Body of pancreas (tissue), 4 donors: ENCODE measurements at places on chromosomes 13 and 19.

- H3K27ac ChIP-seq = no peak overlapping the region
- DNase-seq = no peak
- H3K4me3 ChIP-seq = no peak overlapping the region
- H3K36me3 ChIP-seq = no peaks in the 10 kb centered on the region
- H3K4me1 ChIP-seq = peaks cover 17% of the 10 kb centered on the region
- no peaks in the 10 kb centered on the region for H3K27me3 ChIP-seq
Measured at GRCh38 chr19:46469541-46470185, 1.7 kb downstream of the PNMA8A start.

DNA sequence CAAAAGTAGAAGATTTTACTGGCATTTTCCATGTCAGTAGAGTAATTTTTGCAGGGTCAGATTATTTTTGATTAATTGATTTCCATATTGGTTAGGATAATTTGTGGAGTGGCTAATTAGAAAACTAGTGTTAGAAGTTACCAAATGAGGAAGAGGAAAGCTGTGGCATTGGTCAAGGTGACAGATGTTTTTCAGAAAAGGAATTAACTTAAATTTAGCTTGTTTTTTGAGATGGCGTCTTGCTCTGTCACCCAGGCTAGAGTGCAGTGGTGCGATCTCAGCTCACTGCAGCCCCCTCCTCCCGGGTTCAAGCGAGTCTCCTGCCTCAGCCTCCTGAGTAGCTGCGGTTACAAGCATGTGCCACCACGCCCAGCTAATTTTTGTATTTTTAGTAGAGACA, 28.8 kb downstream of the LSM14A start:
- H3K27ac ChIP-seq = no peak overlapping the region
- H3K36me3 ChIP-seq = no peaks in the 10 kb centered on the region
- no peaks in the 10 kb centered on the region for H3K27me3 ChIP-seq
- H3K4me3 ChIP-seq = no peak overlapping the region

DNA sequence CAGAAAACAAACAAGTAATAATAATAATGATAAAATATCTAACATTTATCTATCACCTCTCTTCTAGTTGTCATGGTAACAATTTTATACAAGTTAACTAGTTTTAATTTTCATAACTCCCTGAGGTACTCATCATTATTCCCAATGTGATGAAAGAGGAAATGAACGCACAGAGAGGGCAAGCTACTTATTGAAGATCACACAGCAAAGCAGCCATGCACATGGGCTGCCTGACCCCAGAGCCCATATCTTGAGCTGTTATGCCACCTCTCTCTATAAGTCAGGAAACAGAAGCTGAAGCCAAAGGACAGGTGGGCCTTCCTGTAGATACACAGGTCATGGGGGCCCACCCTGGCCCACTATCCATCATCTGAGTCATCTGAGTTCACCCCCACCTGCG, 4.9 kb upstream of the KLK4 start:
- H3K4me1 ChIP-seq = no peaks in the 10 kb centered on the region
- DNase-seq = no peak
- H3K36me3 ChIP-seq = no peaks in the 10 kb centered on the region
- H3K27me3 ChIP-seq = no peaks in the 10 kb centered on the region
- H3K4me3 ChIP-seq = no peak overlapping the region
- no peak overlapping the region for H3K27ac ChIP-seq

DNA sequence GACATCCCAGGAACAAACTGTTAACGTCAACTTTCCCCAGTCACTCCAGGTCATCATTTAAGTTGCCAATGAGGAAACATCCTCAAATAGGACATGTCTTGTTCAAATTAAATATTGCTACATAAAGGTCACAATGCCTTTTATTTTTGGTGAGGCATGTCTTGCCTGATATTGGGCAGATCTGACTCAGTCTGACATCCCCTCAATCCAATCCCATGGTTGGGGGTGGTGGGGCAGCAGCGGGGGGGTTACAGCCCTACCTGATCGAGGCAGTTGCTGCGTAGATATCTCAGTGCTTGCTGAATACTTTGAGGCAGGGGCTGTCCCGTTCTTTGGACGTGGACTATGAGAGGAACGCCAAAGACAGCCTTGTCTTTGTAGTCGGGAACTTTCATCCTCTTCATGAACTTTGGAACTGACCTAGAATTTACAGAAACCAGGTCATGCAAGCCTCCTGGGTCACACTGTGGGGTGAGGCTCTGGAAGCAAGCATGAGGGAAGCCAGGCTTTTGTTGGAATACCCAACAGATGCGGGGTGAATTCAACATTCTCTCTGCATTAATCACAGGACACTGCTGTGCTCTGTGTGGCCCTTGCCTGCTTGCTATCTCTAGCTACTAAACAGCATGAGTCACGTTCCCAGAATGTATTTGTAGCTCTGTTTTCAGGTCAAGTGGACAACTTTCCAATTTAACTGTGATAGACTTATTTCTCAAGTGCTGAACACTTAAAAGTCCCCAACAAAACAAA, 109.8 kb downstream of the KL start:
- no peak overlapping the region for H3K4me3 ChIP-seq
- H3K27ac ChIP-seq = peak overlapping the region; percentile 2
- H3K36me3 ChIP-seq = peaks cover 7% of the 10 kb centered on the region
- peak; percentile 63 for DNase-seq

DNA sequence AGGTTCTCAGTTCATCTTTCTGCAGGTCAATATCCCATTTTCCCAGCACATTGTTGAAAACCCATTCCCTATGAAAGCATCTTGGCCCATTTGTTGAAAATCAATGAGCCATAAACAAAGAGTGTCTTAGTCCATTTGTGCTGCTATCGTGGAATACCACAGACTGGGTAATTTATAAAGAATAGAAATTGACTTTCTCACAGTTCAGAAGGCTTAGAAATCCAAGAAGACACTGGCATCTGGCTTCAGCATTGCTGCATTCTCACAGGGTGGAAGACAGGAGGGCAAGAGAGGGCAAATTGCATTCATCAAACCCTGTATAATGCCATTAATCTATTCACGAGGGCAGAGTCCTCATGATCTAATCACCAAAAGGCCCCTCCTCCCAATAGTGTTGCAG, 34.1 kb downstream of the ZNF823 start:
- no peak overlapping the region for H3K27ac ChIP-seq
- H3K4me1 ChIP-seq = no peaks in the 10 kb centered on the region
- no peaks in the 10 kb centered on the region for H3K36me3 ChIP-seq
- no peak overlapping the region for H3K4me3 ChIP-seq
- no peak for DNase-seq

DNA sequence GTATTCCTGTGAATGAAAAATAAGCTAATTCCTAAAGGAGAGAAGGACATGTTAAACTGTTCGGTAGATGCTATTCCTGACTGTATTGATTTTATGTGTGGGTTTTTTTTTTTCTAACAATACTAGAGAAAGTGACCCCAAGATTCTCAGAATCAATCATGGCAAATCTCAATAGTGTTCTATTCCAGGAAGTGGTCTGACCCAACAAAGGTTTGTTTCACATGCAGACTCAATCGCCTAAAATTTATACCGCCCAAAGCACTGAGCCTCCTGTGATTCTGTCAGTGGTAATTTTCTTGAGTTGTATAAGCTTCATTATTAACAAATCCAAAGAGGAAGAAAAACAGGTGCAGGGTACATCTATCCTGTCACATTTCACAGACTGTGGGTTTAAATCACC, 293.7 kb downstream of the SUCLA2 start:
- H3K4me3 ChIP-seq = no peak overlapping the region
- H3K36me3 ChIP-seq = no peaks in the 10 kb centered on the region
- no peak overlapping the region for H3K27ac ChIP-seq
- no peak for DNase-seq

GRCh38 chr13:94716016-94716415, 3.7 kb upstream of the SOX21 start:
- DNase-seq = no peak
- H3K4me1 ChIP-seq = peaks cover 23% of the 10 kb centered on the region
- no peaks in the 10 kb centered on the region for H3K27me3 ChIP-seq
- no peak overlapping the region for H3K4me3 ChIP-seq

DNA sequence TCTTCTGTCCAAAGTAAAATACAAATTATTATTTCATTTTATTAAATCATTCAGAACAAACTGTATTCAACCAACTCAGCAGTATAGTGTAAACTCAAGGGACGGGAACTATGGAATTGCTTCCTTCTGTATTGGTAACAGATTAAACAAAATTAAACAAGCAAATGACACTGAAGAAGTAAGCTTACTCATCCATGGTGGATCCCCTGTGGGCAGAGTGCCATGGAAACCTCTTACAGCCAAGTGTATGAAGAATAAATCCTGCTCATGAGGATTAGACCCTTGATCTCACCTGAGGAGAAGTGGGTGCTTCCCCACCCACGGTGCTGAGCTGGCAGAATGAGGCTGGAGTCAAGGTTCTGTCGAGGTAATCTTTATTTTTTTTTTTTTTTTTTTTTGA, 18.0 kb upstream of the RFXAP start:
- no peak for DNase-seq
- H3K4me1 ChIP-seq = no peaks in the 10 kb centered on the region
- H3K4me3 ChIP-seq = no peak overlapping the region
- no peaks in the 10 kb centered on the region for H3K36me3 ChIP-seq
- no peak overlapping the region for H3K27ac ChIP-seq
- no peaks in the 10 kb centered on the region for H3K27me3 ChIP-seq

GRCh38 chr19:55683449-55684261, 8.6 kb downstream of the EPN1 start:
- no peaks in the 10 kb centered on the region for H3K27me3 ChIP-seq
- peaks cover 85% of the 10 kb centered on the region for H3K4me1 ChIP-seq
- H3K4me3 ChIP-seq = no peak overlapping the region

DNA sequence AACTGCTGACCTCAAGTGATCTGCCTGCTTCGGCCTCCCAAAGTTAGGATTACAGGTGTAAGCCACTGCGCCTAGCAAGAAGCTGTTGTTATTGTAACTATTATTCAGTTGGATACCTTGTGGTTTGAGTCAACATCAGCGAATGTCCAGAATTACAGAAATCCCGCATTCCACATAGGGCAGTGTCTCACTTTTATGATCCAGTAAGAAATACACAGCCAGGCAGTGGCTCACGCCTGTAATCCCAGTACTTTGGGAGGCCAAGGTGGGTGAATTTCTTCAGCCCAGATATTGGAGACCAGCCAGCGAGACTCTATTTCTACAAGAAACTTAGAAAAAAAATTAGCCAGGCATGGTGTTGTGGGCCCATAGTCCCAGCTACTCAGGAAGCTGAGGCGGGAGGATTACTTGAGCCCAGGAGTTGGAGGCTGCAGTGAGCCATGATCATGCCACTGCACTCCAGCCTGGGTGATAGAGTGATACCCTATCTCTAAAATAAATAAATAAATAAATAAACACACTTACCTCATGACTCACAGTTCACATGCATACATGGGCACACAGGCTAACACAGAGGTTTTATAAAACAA, 43.8 kb downstream of the SPTBN4 start:
- H3K4me3 ChIP-seq = no peak overlapping the region
- H3K4me1 ChIP-seq = peaks cover 11% of the 10 kb centered on the region
- H3K27ac ChIP-seq = no peak overlapping the region

- no peak overlapping the region for H3K4me3 ChIP-seq
- H3K27ac ChIP-seq = no peak overlapping the region
- no peak for DNase-seq
- no peaks in the 10 kb centered on the region for H3K4me1 ChIP-seq
Measured at GRCh38 chr13:35818633-35819067, 312.5 kb downstream of the DCLK1 start.

GRCh38 chr13:85603735-85604134, 195.5 kb downstream of the SLITRK6 start:
- H3K4me3 ChIP-seq = no peak overlapping the region
- H3K4me1 ChIP-seq = no peaks in the 10 kb centered on the region
- no peaks in the 10 kb centered on the region for H3K36me3 ChIP-seq
- no peaks in the 10 kb centered on the region for H3K27me3 ChIP-seq
- H3K27ac ChIP-seq = no peak overlapping the region
- DNase-seq = no peak

GRCh38 chr19:18393836-18394235, 3.6 kb downstream of the LRRC25 start:
- H3K4me3 ChIP-seq = no peak overlapping the region
- H3K4me1 ChIP-seq = peaks cover 22% of the 10 kb centered on the region
- peaks cover 7% of the 10 kb centered on the region for H3K27me3 ChIP-seq
- H3K27ac ChIP-seq = peak overlapping the region; percentile 63
- no peaks in the 10 kb centered on the region for H3K36me3 ChIP-seq
- DNase-seq = no peak

- H3K4me3 ChIP-seq = no peak overlapping the region
- no peaks in the 10 kb centered on the region for H3K27me3 ChIP-seq
- DNase-seq = no peak
- H3K4me1 ChIP-seq = peaks cover 26% of the 10 kb centered on the region
- H3K27ac ChIP-seq = no peak overlapping the region
Measured at GRCh38 chr19:2970201-2970835, 7.0 kb upstream of the TLE6 start.

DNA sequence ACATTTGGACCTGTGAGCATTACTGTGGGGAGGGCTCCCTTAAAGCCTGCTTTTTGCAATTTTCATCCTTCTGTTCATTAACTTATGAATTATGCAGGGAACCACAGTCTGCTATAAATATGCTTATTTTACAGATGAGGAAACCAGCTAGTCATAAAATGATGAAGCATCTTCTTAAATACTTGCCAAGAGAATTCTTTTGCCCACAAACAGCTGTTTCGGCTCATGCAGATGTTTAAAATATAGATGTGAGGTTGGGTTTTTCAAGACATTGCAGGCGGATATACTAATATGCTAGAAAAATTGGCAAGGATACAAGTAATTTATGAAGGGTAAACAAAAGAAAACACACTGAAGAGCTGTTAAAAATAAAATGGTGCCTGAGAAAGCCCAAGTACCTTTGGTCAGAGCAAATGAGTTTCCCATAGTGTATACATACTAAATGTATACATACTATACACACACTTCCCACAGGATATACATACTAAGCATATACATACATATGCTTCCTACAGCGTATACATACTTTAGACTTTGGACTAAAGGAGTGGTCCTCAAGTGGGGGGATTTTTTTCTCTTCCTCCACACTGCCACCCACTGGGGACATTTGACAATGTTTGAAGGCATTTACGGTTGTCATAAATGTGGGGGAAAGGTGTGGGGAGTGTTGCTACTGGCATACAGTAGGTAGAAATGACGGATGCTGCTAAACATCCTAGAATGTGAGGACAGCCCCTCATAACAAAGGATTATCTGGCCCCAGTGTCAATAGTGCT, 164.9 kb upstream of the CSNK1A1L start:
- no peak overlapping the region for H3K4me3 ChIP-seq
- no peaks in the 10 kb centered on the region for H3K27me3 ChIP-seq
- no peak for DNase-seq

GRCh38 chr19:17577457-17578097, 22.1 kb downstream of the COLGALT1 start:
- H3K4me3 ChIP-seq = no peak overlapping the region
- H3K4me1 ChIP-seq = no peaks in the 10 kb centered on the region
- no peak for DNase-seq
- no peak overlapping the region for H3K27ac ChIP-seq
- H3K36me3 ChIP-seq = peaks cover 22% of the 10 kb centered on the region
- H3K27me3 ChIP-seq = no peaks in the 10 kb centered on the region

DNA sequence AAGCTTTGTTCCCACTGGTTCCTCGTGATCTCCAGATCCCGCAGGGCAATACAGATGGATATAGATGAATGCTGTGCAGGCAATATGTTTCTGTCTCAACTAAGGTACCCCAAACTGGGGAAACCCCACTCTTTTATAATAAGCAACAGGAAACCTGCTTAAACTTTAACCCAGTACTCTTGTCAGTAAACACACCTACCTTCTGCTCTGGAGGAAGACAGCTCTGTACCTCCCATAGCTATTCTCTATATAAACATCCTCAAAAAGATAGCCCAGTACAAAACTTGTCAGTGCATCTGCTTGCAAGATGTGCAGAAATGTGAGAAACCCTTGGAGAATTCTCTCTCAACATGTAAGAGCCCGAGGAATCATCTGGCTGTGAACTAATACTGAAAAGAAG, 583.6 kb downstream of the OLFM4 start:
- no peak overlapping the region for H3K4me3 ChIP-seq
- H3K4me1 ChIP-seq = no peaks in the 10 kb centered on the region
- H3K36me3 ChIP-seq = no peaks in the 10 kb centered on the region
- no peak for DNase-seq
